ENCODE measurements at places on chromosomes 16 and 17.

- DNase-seq: no peak
These were observed 4.4 kb downstream of the APOBR start for GRCh38 chr16:28498666-28499381.

DNA sequence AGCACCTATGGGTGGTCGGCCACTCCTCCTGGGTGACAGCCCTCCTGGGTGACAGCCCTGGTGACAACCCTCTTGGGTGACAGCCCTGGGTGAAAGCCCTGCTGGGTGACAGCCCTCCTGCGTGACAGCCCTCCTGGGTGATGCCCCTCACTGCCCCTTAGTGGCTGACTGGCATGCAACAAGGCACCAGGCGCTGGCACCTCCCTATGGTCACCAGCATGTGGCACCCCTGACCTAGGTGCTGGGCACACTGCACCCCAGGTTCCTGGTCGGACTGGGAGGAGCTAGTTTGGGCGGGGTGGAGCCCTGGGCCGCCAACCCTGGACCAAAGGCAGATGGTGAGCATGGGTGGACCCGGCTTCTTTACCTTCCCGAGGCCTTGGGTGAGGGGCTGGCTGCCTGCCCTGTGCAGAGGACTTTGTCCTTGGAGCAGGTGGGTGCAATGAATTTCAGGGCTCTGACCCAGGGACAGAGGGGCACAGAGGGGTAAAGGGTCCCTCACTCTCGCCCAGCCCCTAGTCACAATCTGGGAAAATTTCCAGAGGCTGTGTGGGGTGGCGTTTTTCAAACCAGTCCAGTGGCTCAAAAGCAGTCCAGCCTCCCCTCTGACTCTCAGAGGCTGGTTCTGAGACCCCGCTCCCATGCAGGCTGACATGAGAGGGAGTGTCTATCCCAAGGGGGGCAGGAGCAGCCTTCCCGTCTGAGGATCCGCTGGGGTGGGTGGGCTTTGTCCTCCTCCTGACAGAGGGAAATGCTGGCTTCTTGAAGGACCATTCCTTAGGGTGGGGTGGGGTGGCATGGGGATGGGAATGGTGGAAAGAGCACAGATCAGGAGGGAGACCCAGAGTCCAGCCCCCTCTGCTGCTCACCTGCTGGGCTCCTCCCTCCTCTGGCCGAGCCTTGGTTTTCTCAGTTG lies 25.9 kb upstream of the TNFRSF13B start:
- no peak for DNase-seq

DNA sequence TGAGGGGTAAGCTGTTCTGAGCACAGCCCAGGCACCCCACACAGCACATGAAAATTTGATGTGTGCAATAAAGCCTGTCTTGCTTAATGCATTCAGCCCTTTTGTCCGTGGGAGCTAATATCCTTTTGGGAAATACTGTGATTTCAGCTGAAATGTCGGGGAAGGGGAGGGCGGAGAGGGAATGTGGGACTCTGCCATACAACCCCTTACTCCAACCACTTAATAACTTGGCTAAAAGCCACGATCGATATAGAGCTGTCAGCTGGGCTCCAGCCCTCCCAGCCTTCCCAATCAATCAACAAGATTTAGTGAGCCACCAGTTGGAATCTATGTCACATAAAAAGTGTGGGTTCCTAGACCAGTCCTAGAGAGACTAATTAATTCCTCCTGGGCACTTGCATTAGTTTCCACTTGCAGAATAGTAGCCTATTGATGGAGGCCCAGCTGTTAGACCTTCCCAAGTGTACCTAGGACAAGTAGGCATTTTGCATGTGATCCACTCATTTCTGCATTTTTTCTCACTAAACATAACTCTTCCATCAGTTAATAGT lies 82.7 kb upstream of the PIRT start:
- no peak for DNase-seq

GRCh38 chr17:48799069-48799723 lies 17.8 kb downstream of the TTLL6 start:
- no peak for DNase-seq

- DNase-seq: no peak
These were observed 2.0 kb downstream of the ABCC12 start for GRCh38 chr16:48153774-48154173.

GRCh38 chr16:12362482-12363458 lies 386.2 kb downstream of the SNX29 start:
- peak; percentile 36 for DNase-seq

DNA sequence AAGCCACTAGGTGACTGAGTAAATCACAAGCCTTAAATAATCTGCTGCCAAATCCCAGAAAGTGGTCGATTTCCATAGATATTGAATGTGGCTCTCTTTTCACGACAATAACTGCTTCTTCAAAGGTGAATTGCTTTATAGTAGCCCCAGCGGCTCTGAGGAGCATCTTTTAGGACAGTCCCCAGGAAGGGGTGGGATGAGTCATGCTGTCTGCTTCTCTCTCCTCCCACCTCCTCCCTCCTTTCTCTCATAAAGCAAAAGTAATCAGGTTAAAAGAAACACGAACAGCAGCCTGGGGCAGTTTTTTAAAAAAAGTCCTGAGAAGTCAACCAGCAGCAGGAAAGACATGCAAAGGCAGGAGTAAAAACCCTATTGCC lies 1.8 kb downstream of the KIAA0513 start:
- peak; percentile 49 for DNase-seq

DNA sequence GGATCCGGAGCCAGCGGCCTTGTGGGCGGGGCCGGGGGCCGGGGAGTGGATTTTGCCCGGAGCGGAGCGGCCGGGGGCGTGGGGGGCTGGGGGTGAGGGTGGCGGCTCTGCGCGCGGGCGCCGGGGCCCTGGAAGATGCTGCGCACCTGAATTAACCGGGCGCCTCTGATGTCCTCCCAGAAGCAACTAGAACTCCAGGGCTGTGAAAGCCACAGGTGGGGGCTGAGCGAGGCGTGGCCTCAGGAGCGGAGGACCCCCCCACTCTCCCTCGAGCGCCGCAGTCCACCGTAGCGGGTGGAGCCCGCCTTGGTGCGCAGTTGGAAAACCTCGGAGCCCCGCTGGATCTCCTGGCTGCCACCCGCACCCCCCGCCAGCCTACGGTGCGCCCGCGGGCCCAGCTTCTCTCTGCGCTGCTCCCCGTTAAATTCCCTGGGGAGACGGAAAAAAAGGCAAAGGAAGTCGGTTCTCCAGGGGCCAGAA lies 549 bp downstream of the SLC26A11 start:
- no peak for DNase-seq

GRCh38 chr17:73878923-73879322 lies 234.7 kb upstream of the SDK2 start:
- DNase-seq: no peak

GRCh38 chr17:56676810-56677209 lies 83.3 kb downstream of the NOG start:
- DNase-seq: no peak

DNA sequence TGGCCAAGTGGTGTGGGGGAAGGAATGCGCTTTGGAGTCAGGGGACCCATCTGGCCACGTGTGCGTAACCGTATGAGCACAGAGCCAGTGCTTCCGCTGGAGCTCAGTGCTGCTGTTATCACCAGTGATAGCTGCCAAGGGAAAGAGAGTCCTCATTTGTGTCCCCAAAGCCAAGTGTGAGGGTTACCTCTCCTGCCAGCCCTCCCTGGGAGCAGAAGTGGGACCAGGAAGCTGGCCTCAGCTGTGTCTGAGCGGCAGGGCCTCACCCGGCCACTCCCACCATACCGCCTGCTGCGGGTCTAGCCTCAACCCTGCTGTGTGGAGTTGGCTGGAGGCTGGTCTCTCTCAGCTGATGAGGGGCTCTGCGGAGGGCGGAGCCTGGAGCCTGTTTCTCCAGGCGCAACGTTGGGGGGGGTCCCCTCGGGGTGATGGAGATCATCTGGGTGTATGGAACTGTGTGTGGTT lies 44.5 kb downstream of the MEAK7 start:
- no peak for DNase-seq

- DNase-seq: no peak
These were observed 117.5 kb downstream of the NOG start for GRCh38 chr17:56710986-56711385.

DNA sequence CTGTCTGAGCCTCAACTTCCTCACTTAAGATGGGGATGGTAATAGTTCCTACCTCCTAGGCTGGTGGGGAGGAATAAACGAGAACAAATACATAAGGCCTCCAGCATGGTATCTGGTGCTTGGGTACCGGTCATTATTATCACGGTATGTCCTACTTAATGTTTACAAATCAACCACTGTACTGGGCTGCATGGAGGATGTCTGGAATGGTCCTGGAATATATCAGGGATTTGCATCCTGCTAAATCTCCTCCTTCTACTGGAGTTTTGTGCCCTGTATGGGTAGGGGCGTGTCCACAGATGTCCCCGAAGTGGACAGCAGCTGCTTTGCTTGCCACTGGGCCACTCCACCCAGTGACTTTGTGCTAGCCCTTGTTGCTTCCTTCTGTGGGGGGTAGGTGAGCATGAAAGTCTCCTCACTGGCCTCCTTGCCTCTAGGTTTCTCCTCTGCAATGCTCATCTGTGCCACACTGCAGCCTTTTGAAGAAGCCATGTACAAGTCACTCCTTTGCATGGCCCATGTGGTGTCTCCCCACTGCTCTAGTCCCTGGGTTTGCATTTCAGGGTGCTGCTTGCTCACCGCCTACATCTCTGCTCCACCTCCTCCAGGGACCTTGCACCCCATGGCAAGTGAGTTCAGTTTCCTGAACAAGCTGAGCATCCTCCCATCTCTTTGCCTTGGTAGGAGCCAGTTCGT lies 2.2 kb upstream of the CMIP start:
- no peak for DNase-seq

- DNase-seq: no peak
These were observed 38.5 kb downstream of the PIEZO1 start for GRCh38 chr16:88746506-88746905.

GRCh38 chr16:4298761-4299522 lies 16.9 kb upstream of the GLIS2 start:
- DNase-seq: peak; percentile 94

- DNase-seq: no peak
These were observed 39.6 kb upstream of the RPL38 start for GRCh38 chr17:74163836-74164235.

GRCh38 chr16:73347500-73348375 lies 299.8 kb upstream of the ZFHX3 start:
- DNase-seq: no peak

DNA sequence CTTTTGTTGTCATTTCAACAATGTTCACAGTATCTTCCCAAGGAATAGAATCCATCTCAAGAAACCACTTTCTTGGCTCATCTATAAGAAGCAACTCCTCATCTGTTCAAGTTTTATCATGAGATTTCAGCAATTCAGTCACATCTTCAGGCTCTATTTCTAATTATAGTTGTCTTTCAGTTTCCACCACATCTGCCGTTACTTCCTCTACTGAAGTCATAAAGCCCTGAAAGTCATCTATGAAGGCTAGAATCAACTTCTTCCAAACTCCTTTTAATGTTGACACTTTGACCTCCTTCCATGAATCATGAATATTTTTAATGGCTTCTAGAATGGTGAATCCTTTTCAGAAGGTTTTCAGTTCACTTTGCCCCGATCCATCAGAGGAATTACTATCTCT lies 102.1 kb downstream of the CDH13 start:
- DNase-seq: no peak

- DNase-seq: no peak
These were observed 22.8 kb downstream of the BAHCC1 start for GRCh38 chr17:81417879-81418709.

DNA sequence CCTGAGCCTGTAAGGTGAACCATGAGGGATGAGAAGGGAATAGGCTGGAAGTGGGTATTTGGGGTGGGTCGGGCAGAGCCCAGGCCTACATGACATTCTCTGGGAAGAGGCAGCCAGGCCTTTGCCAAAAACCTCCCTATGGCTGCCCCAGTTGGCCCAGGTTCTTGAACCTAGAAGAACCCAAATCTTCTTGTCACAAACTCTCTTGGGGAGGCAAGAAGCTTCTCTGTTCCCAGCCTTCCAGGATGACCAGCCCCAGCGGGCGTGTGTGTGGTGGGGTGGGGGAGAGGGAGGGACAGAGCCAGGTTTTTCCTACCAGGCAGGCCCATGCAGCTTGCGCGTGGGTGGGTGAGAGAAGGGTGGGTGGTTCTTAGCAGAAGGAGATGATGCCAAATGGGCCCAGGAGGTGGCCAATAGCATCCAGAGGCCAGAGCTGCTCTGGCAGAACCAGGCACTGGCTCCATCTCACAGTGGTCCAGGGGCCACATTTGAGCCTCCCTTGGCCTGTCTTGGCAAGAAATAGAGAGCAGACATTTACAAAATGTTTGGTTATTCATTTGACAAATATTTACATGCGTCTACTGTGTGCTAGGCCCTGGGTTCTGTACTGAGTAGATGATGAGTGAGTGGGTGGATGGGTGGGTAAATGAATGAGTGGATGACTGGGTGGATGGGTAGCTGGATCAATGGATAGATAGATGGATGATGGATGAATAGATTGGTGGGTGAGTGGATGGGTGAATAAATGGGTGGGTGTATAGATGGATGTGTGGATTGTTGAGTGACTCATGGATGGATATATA lies 44.3 kb upstream of the PLCG2 start:
- no peak for DNase-seq

DNA sequence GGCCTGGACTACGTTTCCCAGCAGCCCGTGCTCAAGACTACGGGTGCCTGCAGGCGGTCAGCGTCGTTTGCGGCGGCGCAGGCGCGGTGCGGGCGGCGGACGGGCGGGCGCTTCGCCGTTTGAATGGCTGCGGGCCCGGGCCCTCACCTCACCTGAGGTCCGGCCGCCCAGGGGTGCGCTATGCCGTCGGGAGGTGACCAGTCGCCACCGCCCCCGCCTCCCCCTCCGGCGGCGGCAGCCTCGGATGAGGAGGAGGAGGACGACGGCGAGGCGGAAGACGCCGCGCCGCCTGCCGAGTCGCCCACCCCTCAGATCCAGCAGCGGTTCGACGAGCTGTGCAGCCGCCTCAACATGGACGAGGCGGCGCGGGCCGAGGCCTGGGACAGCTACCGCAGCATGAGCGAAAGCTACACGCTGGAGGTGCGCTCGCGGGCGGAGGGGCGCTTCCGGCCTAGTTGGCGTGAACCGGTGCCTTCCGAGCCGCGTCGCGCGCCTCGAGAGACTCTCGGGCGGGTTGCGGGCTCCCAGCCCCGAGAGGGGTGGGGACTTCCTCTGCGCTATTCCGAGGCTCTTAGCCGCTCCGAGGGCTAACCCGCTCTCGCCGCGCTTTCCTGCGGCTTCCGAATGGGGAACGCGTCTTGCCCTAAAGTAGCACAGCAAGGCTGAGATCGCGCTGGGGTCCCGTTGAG lies at the start of gene RBL2:
Gene RBL2 (plus strand): TSS at position 95 of the 689 bp plus-strand sequence. CDS start 86 bp downstream, at position 181.
- DNase-seq: peak; percentile 68

GRCh38 chr16:76729525-76729924 lies 452.3 kb downstream of the CNTNAP4 start:
- no peak for DNase-seq

DNA sequence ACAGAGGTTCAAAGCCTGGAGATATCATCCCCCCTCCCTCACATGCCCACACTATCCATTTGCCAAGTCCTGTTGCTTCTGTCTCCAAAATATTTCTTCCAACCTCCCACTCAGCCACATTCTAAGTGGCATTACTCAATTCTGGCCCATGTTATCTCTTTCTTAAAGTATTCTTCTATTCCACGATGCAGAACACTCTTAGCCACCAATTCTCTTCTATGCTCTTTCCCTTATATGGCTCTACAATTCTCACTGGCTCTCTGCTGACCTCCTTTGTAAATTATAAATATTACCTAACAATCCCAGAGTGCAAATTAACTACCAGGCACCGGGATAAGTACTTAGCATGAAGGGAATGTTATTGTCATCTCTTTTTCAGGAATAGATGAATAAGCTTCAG lies 82.4 kb downstream of the KCNJ2 start:
- peak; percentile 55 for DNase-seq
